Glomerular endothelial cell (primary cell): ENCODE measurements at places on chromosomes 16 and 17.

GRCh38 chr17:1462164-1463112 is 6.4 kb upstream of the CRK start:
- DNase-seq: no peak

GRCh38 chr16:48365025-48365600 is 20.1 kb downstream of the SIAH1 start:
- DNase-seq: no peak

DNA sequence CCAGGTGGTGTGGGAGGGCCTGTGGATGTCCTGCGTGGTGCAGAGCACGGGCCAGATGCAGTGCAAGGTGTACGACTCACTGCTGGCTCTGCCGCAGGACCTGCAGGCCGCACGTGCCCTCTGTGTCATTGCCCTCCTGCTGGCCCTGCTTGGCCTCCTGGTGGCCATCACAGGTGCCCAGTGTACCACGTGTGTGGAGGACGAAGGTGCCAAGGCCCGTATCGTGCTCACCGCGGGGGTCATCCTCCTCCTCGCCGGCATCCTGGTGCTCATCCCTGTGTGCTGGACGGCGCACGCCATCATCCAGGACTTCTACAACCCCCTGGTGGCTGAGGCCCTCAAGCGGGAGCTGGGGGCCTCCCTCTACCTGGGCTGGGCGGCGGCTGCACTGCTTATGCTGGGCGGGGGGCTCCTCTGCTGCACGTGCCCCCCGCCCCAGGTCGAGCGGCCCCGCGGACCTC is 798 bp downstream of the CLDN9 start:
- DNase-seq: no peak

GRCh38 chr17:44931376-44931775 is 16.1 kb upstream of the GFAP start:
- DNase-seq: no peak

DNA sequence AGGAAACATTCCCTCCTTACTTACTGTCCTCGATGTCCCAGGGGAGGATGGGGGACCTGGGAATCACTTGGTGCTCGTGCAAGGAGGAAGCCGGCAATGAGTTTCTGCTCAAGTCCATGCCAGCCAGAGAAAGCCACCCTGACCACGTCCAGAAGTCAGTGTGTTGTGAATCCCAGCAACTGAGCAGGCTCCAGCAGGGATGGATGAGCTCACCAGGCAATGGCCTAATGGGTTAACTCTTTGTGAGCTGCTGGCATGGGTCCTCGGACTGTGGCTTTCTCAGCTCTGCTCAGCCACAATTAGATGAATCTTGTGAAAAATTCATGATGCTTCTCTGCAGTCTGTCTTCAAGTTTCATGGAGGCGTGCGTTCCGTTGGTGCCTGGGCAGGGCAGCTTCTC is at the start of gene PIRT:
Gene PIRT, minus strand, starts transcription at position 167 of the 400 bp plus-strand sequence. CDS start 12,442 bp downstream, outside the sequence.
- no peak for DNase-seq

DNA sequence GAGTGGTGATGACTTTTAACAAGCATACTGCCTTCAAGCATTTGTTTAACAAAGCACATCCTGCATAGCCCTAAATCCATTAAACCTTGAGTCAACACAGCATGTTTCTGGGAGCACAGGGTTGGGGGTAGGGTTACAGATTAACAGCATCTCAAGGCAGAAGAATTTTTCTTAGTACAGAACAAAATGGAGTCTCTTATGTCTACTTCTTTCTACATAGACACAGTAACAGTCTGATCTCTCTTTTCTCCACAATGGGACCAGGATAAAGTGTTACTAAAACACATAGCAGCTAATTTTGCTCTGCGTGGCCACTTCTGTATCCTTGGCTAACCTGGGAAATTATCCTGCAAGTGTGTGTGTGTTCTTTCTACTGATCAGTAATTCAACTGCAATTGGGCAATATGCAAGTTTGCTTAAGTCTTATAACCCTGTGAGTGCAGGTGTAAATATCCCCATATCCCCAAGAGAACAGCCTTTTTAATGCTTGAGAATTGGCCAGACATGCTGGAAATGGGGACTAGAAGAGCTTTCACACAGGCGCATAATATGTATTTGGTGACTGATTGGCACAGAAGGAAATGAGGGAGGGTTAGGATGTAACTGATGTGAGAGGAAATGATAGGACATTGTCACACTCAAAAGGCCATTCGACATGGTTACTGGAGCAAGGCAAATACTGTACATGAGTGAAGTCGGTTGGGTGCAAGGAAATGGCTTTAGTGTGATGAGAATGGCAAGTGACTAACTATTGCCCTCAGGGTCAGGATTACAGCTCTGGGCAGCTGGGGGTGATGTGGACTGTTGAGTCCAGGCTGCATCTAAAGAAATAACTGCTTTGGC is 10.8 kb upstream of the ANKS4B start:
- DNase-seq: no peak

DNA sequence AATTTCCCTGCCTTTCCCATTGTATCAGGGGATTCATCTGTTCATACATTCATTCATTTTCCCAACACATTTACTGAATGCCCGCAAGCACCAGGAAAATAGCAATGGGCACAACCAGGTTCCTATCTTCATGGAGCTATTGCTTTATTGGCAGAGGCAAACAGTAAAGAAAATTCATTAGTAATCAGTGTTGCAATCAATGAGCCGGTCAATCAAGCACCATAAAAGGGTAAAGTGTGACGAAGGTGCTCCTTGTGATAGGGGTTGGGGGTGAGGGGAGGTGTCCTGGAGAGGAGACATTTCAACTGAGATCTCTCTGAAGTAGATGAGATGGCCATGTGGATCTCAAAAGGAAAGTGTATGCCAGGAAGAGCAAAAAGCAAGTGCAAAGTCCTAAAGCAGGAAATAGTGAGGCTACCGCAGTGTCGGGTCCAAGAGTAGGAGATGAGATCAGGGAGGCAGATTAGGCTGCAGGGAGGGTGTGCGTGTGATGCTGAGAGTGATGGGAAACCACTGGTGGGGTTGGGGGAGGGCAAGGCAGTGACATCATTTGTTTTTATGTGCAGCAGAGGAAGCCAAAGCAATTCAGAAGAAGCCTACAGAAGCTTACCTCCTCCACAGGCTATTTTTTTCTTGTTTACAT is 28.4 kb downstream of the CDH13 start:
- no peak for DNase-seq

DNA sequence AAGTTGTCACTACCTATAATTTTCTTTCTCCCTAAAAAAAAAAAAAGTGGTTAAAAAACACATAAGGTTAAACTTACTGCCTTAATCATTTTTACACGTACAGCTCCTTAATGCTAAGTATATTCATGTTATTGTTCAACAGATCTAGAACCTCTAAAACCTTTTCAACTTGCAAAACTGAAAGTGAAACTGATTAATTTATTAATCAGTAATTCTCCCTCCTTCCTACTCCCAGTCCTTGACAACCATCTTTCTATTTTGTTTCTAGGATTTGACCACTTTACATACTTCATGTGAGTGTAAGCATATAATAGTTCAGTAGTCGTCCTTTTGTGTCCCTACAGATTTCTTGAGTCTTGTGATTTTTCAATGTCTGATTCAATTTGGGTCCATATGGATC is 251.4 kb upstream of the KIF2B start:
- no peak for DNase-seq

DNA sequence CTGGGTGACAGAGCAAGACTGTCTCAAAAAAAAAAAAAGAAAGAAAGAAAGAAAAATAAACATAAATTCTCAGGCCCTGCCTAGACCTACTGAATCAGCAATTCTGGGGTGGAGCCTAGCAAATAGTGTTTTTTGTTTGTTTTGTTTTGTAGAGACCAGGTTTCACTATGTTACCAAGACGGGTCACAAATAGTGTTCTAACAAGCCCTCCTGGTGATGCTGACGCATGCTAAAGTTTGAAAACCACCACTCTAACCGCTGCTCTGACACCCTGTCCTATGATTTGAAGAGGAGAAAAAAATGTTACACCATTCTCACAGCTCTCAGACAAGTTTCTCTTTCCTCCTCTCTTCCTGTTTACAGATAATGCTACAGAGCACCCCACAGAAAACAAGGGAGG is 1.5 kb downstream of the MRPL10 start:
- DNase-seq: no peak

GRCh38 chr17:27157898-27158297 is 136.0 kb upstream of the WSB1 start:
- no peak for DNase-seq

GRCh38 chr17:67145183-67145805 is 99.7 kb downstream of the HELZ start:
- DNase-seq: no peak

- no peak for DNase-seq
Measured at GRCh38 chr16:27883576-27883975, 179.9 kb downstream of the GSG1L start.

DNA sequence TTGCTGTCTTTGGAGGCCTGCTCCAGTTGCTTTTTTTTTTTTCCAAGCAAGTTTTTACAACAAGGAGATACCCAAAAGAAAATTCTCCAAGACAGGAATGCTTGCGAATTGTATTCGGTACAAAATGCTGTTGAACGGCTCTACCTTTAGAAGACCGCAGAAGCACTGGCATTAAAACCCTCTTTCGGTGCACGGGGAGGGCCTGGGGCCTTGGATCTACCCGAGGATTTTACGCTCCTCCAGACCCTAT is 1.3 kb upstream of the HELZ start:
- no peak for DNase-seq

DNA sequence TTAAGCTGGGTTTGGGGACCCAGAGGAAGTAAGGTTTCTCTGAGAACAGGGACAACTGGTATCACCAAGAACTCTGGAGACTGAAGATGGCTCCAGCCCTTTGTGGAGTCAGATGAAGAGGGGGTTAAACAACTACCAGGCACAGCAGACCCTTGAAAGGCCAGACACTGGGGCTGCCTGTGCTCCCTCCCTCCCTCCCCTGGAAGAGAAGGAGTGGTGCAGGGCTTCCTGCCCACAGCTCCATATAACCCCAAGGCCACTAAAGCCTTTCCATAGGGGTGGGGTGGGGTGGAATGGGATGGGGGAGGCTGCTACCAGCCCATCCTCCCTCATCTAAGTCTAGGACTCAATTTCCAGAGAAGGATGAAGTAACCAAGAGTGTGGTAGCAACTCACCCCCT is 66.7 kb downstream of the CCDC182 start:
- DNase-seq: no peak

DNA sequence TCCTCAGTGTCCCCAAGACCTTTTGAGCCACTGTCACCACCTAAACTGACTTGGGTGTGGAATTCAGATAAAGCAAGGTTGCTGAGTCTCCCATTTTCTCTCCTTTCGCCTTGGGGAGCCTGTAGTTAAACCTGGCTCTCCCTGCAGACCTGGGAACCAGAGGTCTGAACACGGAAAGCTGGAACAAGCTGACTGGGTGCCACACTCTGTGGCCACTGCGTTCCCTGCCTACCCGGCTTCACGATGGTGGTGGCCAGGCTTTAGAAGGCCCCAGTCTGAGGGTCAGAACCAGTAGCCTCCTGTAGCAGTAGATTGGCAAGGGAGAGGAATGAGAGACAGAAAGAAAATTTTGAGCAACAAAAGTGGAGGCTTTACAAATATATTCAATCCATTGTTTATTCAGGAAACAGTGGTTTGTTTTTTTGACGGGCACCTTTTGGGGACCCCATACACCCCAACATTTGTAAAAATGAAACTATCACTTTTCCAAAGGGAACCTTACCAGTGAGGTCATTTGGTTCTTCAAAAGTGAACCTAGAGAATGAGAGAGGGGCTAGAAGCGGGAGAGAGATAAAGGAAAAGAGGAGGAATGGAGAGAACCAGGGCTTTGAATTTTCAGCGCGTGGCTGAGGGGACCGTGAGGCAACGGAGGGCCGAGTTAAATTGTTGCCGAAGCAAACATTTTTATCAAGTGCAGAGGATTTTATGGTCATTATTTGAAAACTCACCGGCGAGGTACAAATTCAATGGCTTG is 1.8 kb upstream of the HOXB8 start:
- DNase-seq: no peak

DNA sequence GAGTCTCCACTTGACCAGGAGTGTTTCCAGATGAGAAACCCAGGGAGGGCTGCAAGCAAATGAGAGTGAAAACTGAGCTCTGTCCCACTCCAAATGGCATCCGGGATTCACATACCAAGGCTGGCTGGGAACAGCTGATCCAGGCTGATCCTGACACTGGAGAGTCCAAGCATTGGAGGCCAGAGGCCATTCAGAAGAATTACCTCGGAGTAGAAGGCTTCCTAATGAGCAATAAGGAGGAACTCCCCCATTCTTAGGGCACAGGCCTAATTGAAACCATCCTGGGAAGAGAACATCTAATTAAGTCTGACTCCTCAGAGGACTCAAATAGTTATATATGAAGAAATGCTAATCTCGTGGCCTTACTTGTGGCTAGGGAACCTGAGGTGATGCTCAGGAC is 142.8 kb downstream of the PRKCA start:
- no peak for DNase-seq

- DNase-seq: no peak
Measured at GRCh38 chr17:61756561-61756960, 106.8 kb downstream of the BRIP1 start.

GRCh38 chr17:1322014-1322428 is 42.6 kb downstream of the TRARG1 start:
- no peak for DNase-seq

- no peak for DNase-seq
Measured at GRCh38 chr16:997440-998051, 16.0 kb downstream of the SOX8 start.

- no peak for DNase-seq
Measured at GRCh38 chr17:69516225-69516624, 101.7 kb downstream of the MAP2K6 start.

- no peak for DNase-seq
Measured at GRCh38 chr16:54822492-54822891, 108.2 kb upstream of the IRX5 start.

GRCh38 chr16:66681676-66682075 is 14.9 kb downstream of the CMTM4 start:
- no peak for DNase-seq

DNA sequence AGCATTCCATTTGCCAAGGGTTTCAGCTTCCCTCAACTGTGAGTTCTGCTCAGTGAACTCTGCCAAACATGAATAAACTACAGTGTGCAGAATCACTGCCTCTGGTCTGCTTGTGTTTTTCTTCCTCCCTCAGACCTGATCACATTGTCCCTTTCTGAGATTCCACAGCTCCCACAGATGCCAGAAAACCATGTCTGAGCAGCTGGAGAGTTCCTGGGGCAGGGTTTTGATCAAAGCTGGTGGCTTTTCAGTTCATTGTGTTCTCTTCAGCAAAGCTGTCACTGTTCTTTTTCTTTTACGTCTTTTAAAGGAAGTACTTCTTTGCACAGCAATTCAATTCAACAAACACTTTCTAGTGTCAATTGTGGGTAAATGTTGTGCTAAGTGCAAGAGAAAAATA is 555.8 kb downstream of the RBFOX1 start:
- no peak for DNase-seq

GRCh38 chr16:9953908-9954570 is 228.2 kb downstream of the GRIN2A start:
- no peak for DNase-seq
